ENCODE measurements at places on chromosomes 1 and 21.

DNA sequence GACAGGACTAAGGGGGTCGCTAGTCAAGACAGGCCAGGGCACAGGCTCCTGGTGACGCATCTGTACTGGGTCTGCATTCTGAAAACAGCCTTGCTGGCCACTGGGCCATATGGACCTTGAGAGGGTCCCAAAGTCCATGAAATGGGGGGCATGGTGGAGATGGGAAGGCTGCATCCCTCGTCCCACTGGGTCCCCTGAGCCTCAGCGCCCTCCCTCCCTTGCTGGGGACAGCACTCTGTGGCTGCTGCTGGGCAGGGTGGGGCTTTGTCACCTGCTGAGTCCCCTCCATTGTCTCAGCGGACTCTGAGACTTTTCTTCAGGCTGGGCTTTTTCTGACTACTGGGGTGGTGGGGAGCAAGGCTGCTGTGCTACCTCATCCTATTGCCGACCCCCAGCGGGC is 205.2 kb downstream of the RHOU start:
- peaks cover 12% of the 10 kb centered on the region for H3K4me1 ChIP-seq
- H3K4me3 ChIP-seq: no peak overlapping the region
- DNase-seq: no peak
- H3K36me3 ChIP-seq: no peaks in the 10 kb centered on the region
- H3K27ac ChIP-seq: no peak overlapping the region

DNA sequence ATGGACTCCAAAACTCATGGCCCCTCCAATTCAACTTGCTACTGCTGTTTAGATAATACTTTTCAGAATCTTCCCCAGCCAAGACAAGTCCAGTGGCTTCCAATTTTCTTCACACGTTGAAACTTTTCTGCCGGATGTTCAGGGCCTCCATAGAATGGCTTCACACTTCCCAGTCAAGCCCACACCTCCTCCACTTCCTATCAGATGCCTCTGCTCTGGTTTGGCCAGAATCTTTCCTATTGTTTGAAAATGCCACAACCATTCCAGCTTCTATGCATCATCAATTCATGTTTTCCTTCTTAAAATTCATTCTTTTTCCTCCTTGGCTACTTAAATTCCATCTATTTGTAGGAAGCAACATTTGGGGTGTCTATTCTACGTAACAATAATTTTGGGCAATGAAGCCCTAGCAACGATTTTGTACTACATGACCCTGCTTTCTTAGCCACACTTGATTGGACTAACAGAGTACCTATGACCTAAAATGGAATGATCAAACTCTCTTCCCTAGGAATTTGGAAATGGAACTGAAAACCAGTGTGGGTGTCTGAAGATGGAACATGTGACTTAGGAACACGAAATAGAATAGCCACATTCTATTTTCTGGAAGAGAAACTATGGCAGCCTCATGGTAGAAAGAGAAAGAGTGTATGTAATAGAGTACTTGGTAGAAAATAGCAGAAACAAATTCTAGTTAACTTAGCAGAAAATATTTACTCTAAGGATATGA is 74.1 kb upstream of the CNIH3 start:
- H3K27me3 ChIP-seq: no peaks in the 10 kb centered on the region
- peak; percentile 46 for DNase-seq
- H3K4me3 ChIP-seq: no peak overlapping the region
- no peaks in the 10 kb centered on the region for H3K36me3 ChIP-seq
- H3K4me1 ChIP-seq: peaks cover 13% of the 10 kb centered on the region

DNA sequence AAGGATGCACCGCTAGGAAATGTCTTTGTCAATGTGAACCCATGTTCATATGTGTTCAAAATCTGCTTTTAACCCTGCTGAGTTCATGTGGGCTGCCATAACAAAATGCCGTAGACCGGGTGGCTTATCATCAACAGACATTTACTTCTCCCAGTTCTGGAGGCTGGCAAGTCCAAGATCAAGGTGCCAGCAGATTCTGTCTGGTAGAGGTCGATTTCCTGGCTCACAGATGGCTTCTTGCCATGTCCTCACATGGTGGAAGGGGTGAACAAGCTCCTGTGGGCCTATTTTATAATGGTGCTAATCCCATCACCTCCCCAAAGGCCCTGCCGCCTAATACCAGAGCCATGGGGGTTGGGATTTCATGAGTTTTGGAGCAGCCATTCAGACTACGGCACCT is 4.6 kb upstream of the CDCP2 start:
- no peaks in the 10 kb centered on the region for H3K27me3 ChIP-seq
- H3K27ac ChIP-seq: no peak overlapping the region
- no peaks in the 10 kb centered on the region for H3K36me3 ChIP-seq
- peaks cover 18% of the 10 kb centered on the region for H3K4me1 ChIP-seq

DNA sequence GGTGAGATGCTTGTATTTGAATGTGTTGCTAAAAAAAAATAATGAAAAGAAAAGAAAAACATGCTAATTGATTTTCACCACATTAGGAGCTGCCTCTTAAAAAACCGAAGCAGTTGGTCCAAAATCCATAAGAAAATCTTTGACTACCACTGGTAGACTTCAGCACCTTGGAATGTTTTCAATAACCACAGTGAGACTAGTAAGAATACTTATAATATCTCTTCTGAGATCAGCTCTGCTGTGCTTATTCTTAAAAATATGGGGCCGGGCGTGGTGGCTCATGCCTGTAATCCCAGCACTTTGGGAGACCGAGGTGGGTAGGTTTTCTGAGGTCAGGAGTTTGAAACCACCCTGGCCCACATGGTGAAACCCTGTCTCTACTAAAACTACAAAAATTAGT is 15.1 kb downstream of the NFYC start:
- H3K27me3 ChIP-seq: no peaks in the 10 kb centered on the region
- H3K36me3 ChIP-seq: no peaks in the 10 kb centered on the region
- no peak overlapping the region for H3K4me3 ChIP-seq
- H3K4me1 ChIP-seq: peaks cover 5% of the 10 kb centered on the region
- peak; percentile 60 for DNase-seq
- H3K27ac ChIP-seq: no peak overlapping the region

DNA sequence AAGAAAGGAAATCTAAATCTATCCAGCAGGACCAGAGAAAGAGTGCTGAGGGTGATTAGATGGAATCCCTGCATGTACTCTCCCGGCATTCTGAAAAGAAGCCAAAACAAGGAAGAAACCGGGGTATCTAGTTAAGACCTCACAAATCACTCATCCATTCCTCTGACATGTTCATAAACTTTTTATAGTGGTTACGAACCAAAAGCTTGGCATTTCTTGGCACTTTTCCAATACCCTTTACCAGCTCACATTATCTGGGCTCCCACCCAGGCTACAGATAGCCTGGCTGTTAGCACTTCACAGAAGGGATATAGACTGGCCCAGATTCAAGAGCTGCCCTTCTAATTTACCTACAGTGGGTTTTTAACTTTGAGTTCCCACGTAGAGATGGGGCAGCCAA is 1.8 kb upstream of the C1orf74 start:
- DNase-seq: no peak
- H3K36me3 ChIP-seq: peaks cover 17% of the 10 kb centered on the region
- no peak overlapping the region for H3K4me3 ChIP-seq
- H3K27ac ChIP-seq: no peak overlapping the region

DNA sequence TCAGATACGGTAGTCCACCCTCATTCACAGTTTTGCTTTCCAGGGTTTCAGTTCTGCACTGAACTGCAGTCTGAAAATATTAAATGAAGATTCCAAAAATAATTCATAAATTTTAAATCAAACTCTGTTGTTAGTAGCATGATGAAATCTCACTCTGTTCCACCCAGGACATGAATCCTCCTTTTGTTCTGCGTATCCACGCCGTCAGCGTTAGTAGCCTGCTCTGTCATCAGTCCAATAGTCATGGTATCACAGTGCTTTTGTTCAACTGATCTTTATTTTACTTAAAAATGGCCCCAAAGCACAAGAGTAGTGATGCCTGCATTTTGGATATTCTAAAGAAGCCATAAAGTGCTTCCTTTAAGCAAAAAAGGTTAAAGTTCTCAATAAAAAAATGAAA is 23.9 kb downstream of the CHD1L start:
- H3K27me3 ChIP-seq: no peaks in the 10 kb centered on the region
- no peak overlapping the region for H3K4me3 ChIP-seq

DNA sequence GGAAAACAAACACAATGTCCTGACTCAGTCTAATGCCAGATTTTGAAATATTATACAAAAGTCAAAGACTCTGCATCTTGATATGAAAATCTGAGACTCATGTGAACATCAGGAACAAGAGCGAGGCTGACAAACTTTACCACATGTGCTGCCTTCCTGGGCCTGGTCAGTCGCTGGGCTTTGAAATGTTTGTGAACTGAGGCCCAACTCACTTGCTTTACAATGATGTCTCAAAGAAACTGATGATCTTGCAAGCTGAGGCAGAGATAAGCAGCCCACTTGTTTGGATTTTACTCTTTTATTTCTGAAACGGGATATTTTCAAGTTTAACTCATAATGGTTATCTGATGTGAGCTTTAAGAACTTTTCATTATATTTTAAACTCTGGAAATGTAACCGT is 2.1 kb downstream of the BCAR3 start:
- H3K4me1 ChIP-seq: peaks cover 12% of the 10 kb centered on the region
- H3K36me3 ChIP-seq: peaks cover 7% of the 10 kb centered on the region
- no peaks in the 10 kb centered on the region for H3K27me3 ChIP-seq
- no peak for DNase-seq
- H3K4me3 ChIP-seq: no peak overlapping the region
